ENCODE measurements at places on chromosomes 7 and 10.

GRCh38 chr10:89367529-89367928 is 10.3 kb upstream of the IFIT1B start:
- DNase-seq: no peak

GRCh38 chr10:29078919-29079318 is 210.0 kb upstream of the LYZL1 start:
- DNase-seq: no peak

DNA sequence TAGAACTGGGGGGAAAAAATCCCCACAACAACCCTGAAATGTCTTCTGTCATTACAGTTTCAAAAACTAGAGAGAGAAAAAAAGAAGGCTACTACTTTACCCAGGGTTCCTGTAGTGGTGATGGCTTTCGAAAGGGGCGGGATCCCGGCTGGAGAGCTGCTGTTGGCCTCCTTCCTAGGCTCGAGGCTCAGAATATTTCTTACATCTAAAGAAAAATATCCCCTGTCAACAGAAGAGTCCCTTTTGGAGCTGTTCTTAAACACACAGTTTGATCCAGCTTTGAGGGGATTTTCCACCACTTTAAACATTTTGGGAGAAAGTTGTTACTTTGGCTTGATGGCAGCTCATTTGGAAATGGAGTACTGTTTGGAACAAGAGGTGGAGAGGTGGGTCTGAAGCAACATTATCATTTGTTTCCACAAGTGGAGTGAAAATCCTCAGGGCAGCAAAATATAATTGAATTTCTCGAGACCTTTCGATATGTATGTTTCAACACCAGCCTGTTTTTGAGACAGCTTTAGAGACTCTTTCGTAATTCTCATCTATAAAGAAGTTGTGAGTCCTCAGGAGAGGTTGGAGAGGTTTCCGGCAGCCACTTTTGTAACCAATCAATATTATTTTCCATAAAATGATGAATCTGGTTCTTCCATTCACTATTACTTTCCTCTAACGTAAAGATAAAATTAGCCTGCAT is 5.1 kb downstream of the HOXA13 start:
- DNase-seq: no peak

DNA sequence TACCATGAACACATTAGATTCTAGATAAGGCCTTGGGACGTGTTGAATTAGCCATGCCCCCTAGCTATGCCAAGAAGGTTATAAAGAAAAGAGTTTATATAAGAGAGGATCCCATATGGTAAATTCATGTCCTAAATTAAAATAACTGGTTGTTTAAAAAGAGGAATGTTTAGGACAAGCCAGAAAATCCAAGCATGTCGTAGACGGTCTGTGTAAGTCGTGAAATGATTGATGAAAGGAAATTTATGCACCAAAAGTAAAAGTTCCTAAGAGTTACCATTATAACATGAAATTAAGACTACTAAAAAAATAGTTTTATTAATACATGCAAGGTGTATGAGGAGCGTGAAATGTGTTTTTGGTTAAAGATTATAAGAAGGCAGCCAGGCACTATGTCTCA is 624.9 kb downstream of the ARL4A start:
- no peak for DNase-seq

- no peak for DNase-seq
Measured at GRCh38 chr10:117736655-117737054, 194.1 kb downstream of the EMX2 start.

- DNase-seq: peak; percentile 84
Measured at GRCh38 chr10:117762819-117763172, 220.2 kb downstream of the EMX2 start.

- DNase-seq: no peak
Measured at GRCh38 chr7:99772565-99772964, 11.4 kb downstream of the CYP3A4 start.

- peak; percentile 90 for DNase-seq
Measured at GRCh38 chr7:41996381-41997035, 240.5 kb downstream of the GLI3 start.

GRCh38 chr7:12369756-12370155 is 33.9 kb downstream of the VWDE start:
- no peak for DNase-seq

- DNase-seq: no peak
Measured at GRCh38 chr10:26540601-26541000, 102.5 kb downstream of the APBB1IP start.

- no peak for DNase-seq
Measured at GRCh38 chr10:113038183-113038582, 88.1 kb downstream of the TCF7L2 start.

- DNase-seq: no peak
Measured at GRCh38 chr7:70700055-70700940, 431.6 kb upstream of the GALNT17 start.

- DNase-seq: peak; percentile 96
Measured at GRCh38 chr7:134625550-134625949, 21.1 kb upstream of the BPGM start.

DNA sequence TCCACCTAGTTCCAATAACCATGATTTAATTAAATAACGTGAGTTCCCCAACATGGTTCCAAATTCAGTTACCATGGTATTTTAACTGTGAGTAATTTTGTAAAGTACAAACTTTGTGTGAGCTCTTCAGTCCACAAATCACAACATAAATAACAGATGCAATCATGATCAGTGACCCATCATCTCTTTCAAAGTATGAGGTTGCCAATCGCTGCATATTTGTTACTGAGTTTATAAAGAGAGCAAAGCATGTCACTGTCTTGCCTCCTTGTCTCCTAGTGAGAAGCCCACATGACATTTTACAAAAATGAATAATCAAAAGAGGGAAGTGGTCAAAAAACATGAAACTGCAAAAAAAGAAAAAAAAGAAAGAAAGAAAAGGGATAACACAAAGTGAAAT is 69.1 kb upstream of the PDSS1 start:
- no peak for DNase-seq

DNA sequence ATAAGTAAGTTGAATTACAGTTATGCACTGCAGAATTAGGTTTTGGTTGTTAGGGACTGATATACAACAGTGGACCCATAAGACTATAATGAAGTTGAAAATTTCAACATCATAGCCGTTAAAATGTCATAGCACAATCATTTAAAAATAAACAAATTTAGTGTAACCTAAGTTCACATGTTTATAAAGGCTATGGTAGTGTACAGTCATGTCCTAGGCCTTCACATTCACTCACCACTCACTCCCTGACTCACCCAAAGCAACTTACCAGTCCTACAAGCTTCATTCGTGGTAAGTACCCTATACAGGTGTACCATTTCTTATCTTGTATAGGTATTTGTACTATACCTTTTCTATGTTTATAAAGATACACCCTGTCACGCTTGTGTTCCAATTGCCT is 113.7 kb downstream of the RAB11FIP2 start:
- peak; percentile 26 for DNase-seq

GRCh38 chr7:22730921-22731654 is 4.1 kb downstream of the IL6 start:
- DNase-seq: peak; percentile 88

- DNase-seq: peak; percentile 68
Measured at GRCh38 chr7:95596198-95597063, at the start of gene PDK4. TSS of gene PDK4 (minus strand) at chr7:95596516. CDS start at chr7:95596293, 223 bp downstream.

DNA sequence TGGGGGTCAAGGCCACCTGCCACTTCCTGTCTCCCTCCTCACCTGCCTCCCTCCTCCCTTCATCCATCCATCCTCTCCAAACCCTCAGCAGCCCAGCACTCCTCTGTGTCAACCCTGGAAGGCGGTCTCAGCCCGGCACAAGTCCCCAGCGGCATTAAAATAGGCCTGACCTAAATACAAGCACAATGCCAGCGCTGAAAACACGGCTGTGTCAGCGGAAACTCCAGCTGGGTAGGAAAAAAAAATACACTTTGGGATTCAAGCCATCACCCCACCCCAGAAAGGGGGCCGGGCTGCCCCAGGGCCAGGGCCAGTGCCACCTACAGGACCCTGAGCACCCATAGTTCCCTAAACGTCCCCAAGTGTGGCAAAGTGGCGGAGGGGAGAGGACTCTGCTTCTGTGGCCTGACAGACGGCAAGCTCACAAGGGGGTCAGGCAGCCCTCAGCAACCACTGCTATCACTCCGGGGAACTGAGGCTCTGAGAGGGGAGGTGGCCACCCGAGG is 22.7 kb upstream of the GTF2IRD1 start:
- DNase-seq: no peak

DNA sequence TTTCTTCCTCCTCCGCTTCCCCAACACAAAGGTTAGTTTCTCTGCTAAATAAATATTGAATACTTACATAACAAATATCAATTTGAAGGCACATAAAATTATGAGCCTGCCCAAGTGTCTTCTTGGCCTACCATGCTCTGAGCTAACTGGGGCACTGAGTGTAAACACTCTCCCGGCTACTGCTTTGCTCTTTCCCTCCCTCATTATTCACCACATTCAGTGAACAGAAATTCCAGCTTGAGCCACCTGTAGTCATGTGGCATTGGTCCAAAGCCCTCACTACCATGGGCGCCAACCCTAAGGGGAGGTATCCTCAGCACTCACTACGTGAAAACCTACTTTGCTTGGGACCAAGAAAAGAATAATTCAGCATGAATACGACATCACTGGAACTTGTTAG is 409.0 kb downstream of the KCNMA1 start:
- DNase-seq: no peak

DNA sequence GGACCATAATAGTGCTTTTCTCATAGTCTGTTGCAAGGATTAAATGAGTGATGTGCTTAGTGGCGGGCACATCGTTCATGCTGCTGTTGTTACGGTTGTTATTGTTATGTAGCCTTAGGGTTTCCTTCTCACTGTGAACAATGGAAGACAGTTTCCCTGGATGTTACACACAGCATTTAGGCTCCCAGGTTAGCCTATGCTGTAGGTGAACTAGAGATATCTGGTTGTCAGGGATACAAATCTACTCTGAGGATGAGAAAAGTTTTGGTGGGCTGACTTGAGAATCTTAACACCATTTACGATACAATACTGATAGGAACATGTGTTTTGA is 14.7 kb downstream of the SH3PXD2A start:
- no peak for DNase-seq

- DNase-seq: no peak
Measured at GRCh38 chr7:150818971-150819370, 18.4 kb downstream of the TMEM176A start.

DNA sequence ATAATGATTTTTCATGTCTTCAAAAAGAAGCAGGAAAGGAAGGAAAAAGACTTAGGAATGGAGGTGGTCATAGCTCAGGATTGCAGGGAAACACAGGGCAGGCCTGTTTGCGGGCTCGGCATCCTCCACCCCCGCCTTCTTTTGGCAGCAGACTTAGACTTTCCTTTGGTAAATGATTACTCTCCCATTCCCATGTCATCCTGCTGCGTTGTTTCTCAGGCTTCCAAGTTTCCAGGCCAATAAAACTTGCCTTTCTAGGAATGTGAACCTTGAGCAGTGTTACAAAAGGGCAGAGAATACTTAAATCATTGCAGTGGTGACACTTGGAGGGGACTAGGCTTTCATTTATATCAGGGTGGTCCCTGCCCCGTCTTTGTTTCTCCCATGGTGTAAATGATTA is 34.0 kb upstream of the DGKB start:
- peak; percentile 56 for DNase-seq

GRCh38 chr10:113384181-113384580 is 168.7 kb upstream of the HABP2 start:
- no peak for DNase-seq

- peak; percentile 19 for DNase-seq
Measured at GRCh38 chr7:41033500-41033899, 669.4 kb downstream of the INHBA start.

- no peak for DNase-seq
Measured at GRCh38 chr10:73758704-73759511, 14.7 kb downstream of the SEC24C start.

DNA sequence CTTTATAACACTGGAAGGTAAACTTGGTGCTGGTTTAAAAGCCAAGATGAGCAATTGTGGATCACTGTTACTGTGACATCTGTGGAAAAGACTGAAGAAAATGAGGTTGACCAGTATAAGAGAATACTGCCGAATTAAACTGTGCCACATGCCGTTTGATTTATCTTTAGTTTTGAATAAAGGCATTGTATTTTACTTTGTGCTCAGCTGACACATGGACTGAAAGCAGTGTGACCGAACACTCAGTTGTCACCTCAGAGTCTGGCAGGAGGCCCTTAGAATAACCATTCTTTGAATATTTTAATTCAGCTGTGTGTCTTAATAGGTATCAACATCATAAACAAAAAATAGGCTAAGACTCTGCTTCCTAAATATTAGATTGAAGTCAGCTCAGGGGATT is 133.7 kb upstream of the GJD4 start:
- no peak for DNase-seq

DNA sequence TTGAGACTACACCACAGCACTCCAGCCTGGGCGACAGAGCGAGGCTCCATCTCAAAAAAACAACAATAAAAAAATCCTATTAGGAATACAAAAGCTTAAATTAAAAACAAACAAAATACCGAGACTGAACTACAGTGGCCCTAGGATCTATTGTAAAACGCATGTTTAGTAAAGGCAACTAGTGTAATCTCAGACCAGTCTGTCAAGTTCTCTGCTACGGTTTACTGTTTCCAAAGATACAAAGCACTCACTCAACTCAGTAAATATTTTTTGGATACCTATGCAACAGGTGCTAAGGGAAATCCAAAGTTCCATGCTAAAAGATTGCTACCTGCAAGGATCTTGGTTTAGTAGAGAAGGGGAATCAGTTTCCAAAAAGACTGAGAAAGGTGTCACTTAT is 3.4 kb upstream of the MIOS start:
- DNase-seq: no peak

- no peak for DNase-seq
Measured at GRCh38 chr7:28747404-28747803, 210.7 kb downstream of the TRIL start.

DNA sequence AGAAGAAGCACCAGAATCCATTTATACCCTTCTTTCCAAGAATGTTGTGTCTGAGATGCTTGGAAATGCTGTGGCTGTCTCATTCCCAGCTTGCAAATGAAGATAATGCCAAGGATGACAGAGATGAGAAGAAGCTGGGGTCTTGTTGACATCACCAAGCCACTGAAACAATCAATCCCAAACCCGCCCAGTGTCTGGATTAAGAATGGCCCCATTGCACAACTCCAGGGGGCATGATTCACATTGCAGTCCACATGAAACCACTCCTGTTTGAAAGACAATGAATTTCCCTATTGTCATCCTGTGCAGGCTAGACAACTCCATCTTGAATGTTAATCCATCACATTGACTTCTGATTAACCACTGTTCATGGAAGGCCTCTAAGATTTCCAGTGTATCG is 28.6 kb downstream of the SORBS1 start:
- peak; percentile 6 for DNase-seq

- DNase-seq: no peak
Measured at GRCh38 chr7:155574556-155575290, 28.4 kb upstream of the CNPY1 start.

- DNase-seq: no peak
Measured at GRCh38 chr7:89602984-89603383, 551.3 kb upstream of the STEAP1 start.

- no peak for DNase-seq
Measured at GRCh38 chr10:132496360-132497062, 41.1 kb upstream of the INPP5A start.

GRCh38 chr7:150413640-150414081 is 34.5 kb downstream of the ZNF775 start:
- no peak for DNase-seq

- peak; percentile 81 for DNase-seq
Measured at GRCh38 chr7:117019786-117020590, 66.7 kb downstream of the ST7 start.

All from AG10803 (cell line).